ENCODE measurements at places on chromosomes 2 and 18.

- no peak for DNase-seq
Observed at GRCh38 chr18:40440088-40440487, 1514.9 kb upstream of the PIK3C3 start.

DNA sequence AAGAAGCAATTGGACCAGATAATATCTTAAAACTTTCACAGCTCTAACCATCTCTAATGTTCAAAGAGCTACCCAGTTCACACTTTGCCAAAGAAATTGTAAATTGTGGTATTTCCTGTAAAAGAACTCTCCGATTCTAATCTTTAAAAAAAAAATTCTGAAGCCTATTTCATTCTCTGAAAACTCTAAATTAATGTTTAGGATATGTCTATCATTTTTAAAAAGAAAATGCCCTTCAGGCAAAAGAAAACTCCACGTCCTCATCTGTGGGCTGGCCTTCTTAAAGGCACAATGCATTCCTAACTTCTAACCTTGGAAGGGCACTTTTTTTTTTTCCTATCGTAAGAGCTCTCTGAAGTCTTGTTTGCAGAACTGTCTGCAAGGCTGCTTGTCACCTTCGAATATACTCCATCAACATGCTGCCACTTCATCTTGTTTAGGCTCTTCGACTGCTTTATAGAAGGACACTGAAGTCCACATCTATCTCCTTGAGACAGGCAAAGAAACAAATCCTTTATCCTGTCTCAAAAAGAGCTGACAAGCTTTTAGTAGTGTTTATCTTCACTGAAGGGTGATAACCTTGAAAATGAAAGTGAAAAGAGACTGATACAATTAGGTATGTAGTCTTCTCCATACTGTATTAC is 124.3 kb upstream of the SLC39A10 start:
- no peak for DNase-seq

DNA sequence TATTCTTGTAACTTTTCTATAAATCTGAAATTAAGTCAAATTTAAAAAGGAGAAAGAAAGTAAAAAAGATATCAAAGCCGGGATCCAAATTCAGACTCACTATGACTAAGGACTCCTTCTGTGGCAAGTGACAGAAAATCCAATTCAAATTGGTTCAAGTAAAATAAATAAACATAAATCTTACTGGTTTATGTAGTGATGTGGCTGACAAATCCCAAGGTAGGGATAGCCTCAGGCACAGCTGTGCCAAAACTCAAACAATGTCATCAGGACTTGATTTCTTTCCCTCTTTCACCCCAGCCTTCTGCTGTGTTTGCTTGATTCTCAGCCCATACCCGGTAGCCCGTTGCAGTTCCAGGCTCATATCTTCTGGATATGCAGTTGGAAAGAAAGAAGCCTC is 284.6 kb downstream of the SP3 start:
- no peak for DNase-seq

- no peak for DNase-seq
Observed at GRCh38 chr18:73782405-73782804, 365.2 kb downstream of the FBXO15 start.

DNA sequence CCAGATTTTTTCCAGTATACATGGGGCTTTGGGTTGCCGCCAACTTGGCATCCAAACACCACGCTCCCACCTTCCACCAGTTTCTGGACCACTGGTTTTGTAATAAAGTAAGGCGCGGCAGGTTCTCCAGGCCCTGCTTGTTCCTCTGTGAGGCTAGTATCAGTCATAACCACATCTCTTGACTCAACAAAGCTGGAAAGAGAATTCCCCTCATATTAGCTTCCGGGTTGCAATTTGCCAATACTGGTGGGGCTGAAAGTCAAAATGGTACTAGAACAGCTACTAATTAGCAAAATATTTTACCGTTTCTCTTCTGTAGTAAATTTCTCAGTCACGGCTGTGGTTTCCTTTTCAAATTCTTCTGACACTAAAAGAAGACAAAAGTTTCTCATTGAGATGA is 25.0 kb downstream of the TTN start:
- no peak for DNase-seq

GRCh38 chr2:138010890-138011289 is 46.6 kb downstream of the HNMT start:
- DNase-seq = no peak

- DNase-seq = no peak
Observed at GRCh38 chr2:123532994-123533393, 492.1 kb upstream of the CNTNAP5 start.
